Foreskin keratinocyte (primary cell): ENCODE measurements at places on chromosomes 12 and 14. TPM values are rescaled to one million over a fixed set of nuclear protein-coding genes. Genes with fewer than 3 reads are reported as not detected.

The PRH2 gene
- polyA plus RNA-seq, result not detected in 2 replicates

The LMNTD1 gene
- not detected in 2 replicates for polyA plus RNA-seq

The FAM181A gene
- not detected in 2 replicates for polyA plus RNA-seq

The LHX5 gene
- polyA plus RNA-seq, result 0.10 and 0.31 TPM in 2 replicates

The HELB gene
- polyA plus RNA-seq, result 0.26 and 0.28 TPM in 2 replicates

The CHGA gene
- polyA plus RNA-seq, result not detected in 2 replicates

The TPPP2 gene
- polyA plus RNA-seq, result not detected in 2 replicates

The KRT3 gene
- polyA plus RNA-seq, result not detected in 2 replicates

DNA sequence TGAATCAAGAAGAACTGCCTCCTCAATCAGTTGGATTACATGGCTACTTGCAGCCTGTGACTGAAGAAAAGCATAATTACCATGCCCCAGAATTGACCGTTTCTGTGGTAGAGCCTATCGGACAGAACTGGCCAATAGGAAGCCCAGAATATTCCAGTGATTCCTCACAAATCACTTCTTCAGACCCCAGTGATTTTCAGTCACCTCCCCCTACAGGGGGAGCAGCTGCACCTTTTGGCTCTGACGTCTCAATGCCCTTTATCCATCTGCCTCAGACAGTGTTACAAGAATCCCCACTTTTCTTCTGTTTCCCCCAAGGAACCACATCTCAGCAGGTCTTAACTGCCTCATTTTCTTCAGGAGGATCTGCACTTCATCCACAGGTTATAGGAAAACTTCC, 80.8 kb downstream of the RAD52 start:
- DNase-seq, result no peak

- DNase-seq, result peak; percentile 63
These were observed 17.8 kb downstream of the NANOG start for GRCh38 chr12:7806863-7807487.

DNA sequence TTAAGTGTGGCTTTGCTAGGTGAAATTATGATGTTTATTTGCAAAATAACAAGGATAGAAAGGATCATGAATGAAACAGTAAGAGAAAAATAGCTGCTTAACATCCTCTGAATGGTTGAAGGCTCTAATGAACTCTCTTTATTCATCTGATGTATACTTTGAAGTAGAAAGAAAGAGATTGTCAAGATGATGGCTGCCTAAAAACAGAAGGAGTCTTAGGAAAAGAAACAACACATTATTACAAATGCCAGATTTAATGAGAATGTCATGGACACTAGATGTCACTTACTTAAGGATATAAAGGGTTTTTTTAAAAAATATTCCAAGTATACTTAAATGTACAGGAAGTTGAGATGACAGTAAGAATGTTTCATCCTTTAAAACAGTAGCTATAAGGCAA, 21.6 kb downstream of the DCN start:
- DNase-seq, result no peak

DNA sequence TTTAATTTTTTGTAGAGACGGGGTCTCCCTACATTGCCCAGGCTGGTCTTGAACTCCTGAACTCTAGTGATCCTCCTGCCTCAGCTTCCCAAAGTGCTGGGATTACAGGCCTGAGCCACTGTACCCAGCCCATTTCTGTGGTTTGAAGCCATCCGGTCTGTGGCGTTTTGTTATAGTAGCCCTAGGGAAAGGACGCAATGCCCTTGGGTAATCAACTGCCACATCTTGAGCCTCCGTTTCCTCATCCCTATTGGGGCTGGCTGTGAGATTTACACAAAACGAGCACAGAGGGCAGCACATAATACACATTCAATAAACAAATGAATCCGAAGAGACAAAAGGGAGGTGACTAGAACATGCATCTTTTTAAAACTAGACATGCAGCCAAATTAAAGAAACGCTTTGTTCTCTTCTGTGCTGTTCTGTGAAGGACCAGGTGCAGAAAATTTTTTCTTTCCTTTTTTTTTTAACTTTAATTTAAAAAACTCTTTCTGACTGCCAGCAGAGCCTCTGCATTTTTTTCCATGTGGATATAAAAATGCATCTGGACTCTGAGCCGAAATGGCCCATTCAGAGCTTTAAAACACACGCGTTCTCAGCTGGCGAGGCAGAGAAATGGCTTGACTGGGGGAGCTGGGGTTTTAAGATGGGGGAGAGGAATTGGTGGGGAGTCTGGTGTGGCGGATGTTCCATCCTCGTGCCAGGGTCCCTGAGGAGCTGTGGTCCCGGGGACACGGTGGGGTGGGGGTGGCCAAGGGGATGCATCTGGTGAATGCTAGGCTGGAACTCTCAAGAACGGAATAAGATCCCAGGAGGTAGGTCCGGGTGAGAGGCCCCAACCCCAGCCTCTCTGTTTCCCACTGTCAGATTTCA, 119.0 kb downstream of the RBM19 start:
- no peak for DNase-seq

DNA sequence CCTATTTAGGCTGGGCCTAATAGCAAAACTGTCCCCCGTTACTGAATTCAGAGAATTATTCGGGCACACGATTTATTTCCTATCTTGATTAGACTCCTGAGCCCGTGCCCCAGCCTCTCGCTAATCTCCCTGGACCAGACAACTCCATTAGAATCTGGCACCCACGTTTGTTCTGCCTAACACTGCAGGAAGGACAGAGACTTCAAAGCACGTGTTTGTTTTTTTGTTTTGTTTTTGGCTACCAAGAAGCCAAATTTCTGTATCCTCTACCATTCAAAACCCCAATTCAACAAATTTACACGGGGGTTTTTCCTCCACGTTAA, 4.8 kb downstream of the USP44 start:
- no peak for DNase-seq

DNA sequence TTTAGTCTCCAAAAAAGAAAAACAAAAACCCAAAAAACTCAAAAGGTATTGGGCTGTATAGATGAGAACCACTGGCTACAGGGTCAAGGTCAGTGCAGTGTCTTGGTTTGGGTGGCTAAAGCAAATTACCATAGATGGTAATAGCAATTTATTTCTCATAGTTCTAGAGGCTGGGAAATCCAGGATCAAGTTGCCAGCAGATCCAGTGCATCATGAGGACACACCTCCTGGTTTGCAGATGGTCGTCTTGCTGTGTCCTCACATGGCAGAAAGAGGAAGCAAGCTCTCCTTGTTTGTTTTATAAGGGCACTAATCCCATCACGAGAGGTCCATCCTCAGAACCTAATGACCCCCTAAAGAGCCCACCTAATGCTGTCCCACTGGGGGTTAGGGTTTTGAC, 11.2 kb downstream of the COX14 start:
- DNase-seq, result no peak
